ENCODE measurements at places on chromosomes 7 and 10.

DNA sequence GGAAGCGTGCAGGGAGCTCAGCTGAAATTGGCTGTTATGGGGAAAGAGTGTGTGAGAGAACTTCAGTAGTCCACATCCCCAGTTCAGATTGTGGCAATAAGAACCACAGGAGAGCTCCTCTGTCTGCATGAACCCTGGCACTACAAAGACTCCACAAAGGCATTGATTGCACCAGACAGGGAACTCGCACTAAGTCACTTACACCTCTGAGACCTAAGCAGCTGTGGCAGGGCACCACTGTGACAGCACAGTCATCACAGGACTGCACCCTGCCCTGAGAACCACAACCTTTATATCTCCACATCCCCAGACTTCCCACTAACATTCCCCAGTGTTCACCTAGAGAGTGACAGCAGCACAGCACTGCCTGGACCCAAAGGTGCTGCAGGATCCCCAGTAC is 226.8 kb downstream of the XPNPEP1 start:
- no peak for DNase-seq

- DNase-seq = no peak
These were observed 16.1 kb downstream of the CALU start for GRCh38 chr7:128755075-128755818.

- DNase-seq = no peak
These were observed 12.6 kb downstream of the FAM53B start for GRCh38 chr10:124731551-124731950.

DNA sequence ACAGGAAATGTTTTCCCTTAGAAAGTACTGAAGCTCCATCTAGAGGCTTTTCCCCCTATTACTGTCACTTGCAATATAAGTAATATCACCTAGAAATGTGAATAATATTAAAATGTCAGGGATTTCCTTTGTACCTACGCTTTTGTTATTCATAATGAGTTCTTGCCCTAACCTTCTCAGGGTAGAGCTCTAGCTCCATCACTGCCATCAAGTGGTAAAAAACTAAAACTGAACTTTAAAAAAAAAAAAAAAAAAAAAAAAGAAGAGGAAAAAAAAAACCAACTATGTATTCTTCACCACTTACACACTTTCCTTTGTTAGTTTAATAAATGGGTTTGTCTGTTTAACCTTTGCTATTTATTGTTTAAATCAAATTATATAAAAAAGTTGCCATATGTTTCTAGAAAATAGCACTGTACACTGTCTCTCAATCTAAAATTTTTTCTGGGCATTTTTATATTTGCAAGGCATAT is 49.9 kb downstream of the DNAJC1 start:
- DNase-seq = peak; percentile 11

GRCh38 chr7:24608504-24608903 is 35.3 kb downstream of the PALS2 start:
- DNase-seq = no peak

DNA sequence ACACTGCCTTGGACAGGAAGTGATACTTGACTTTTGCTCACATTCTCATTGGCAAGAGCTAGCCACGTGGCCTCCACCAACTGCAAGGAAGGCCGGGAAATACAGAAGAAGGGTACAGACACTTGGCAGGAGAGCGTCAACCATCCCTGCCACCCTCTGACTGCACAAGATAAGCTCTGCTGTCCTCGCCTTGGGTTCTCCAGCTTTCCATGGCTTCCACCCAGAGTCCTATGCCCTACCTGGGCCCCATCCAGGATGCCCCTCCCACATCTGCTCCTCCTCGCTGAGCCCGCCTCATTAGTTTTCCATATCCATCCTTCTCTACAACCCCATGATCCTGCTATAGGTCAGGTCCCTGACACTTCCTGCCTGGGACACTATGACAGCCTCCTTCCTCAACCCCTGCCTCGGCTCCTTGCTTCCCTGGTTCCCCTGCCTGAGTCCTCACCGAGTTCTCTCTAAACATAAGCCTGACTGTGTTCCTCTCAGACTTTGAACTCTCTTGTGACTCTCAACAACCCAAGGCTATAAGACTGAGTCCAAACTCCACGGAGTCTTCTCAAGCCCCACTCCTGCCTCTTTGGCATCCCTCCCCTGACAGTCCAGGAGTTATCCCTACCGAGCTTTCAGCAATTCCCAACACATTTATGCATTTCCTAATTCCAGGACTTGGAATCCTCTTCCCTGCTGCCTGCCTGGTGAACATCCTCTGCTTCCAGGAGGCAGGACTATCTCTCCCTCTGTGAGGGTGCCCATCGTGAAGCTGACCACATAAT is 23.2 kb upstream of the GDF10 start:
- no peak for DNase-seq

DNA sequence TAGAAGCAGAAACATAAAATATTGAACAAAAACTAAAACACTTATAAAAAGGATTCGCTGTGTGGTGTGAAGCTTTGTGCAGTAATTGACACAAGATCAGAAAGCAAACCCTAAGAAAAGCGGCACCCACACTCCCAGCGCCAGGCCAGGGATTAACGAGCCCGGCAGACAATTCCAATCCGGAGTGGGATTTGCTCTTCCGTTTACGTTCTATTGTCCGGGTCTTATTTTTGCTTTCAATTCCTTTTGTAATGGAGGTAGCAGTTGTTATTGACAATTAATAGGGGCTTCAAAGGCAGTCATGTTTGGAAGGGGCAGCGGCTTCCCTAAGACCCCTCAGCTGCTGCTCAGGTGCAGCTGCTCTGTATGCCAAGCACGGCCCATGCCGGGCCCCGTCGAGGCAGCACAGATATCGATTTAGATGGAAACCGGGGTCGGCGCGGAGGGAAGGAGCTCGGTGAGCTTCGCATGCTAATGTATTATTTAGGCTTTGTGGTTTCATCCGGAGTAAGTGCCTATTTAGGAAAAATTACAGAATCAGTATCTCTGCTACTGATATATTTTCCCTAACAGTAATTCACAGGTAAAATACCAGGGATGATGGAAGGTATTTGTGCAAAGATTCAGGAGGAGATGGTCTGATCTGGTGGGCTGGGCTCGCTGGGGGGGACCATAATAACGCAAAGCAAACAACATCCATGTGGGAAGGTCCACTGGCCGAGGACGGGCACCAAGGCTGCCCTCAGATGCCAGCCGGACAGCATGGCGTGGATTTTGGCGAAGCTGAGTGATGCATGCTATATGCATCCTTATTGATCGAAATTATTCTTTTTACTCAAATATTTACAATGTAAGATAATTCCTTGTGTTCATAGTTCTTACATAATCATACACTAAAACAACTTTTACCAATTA is 561.7 kb downstream of the PTPRN2 start:
- DNase-seq = no peak

- DNase-seq = no peak
These were observed 182.3 kb downstream of the NRP1 start for GRCh38 chr10:33152146-33152545.

- DNase-seq = no peak
These were observed 39.2 kb downstream of the GBF1 start for GRCh38 chr10:102284531-102284930.

GRCh38 chr10:17984056-17984455 is 32.3 kb downstream of the SLC39A12 start:
- no peak for DNase-seq

GRCh38 chr10:112706577-112706976 is 243.5 kb upstream of the TCF7L2 start:
- DNase-seq = no peak

DNA sequence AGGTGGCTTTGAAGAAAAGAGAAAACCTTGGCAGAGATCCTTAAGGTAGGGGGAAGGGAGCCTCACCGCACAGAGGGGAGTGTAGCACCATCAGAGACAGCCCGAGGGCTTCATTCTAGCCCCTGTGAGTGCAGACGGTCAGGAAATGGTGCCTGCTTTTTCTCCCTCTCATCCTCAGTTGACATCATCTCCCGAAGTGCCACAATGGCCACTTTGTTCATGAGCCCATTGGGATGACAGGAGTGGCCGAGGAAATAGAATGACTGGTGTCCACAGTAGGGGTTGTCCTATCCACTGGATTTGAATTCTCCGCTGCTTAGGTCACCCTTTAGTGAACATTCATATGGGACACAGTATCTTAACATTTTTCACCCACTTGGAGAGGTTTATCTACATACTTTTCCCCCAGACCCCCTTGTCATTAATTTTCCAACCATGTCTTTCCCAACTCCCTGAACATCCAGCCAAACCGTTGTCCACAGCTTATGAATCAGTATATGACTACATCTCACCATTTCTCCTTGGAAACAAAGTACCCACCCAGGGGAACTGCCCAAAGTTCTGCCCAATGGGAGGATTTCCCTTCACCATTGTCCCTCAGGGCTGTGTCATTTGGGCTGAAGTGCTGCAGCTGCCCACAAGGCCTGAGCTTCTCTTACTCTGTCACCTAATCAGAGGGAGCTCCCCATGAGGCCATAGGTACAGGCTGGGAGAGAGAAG is 108.8 kb downstream of the ADCY1 start:
- DNase-seq = no peak

- no peak for DNase-seq
These were observed 18.6 kb upstream of the YWHAG start for GRCh38 chr7:76377186-76377918.

DNA sequence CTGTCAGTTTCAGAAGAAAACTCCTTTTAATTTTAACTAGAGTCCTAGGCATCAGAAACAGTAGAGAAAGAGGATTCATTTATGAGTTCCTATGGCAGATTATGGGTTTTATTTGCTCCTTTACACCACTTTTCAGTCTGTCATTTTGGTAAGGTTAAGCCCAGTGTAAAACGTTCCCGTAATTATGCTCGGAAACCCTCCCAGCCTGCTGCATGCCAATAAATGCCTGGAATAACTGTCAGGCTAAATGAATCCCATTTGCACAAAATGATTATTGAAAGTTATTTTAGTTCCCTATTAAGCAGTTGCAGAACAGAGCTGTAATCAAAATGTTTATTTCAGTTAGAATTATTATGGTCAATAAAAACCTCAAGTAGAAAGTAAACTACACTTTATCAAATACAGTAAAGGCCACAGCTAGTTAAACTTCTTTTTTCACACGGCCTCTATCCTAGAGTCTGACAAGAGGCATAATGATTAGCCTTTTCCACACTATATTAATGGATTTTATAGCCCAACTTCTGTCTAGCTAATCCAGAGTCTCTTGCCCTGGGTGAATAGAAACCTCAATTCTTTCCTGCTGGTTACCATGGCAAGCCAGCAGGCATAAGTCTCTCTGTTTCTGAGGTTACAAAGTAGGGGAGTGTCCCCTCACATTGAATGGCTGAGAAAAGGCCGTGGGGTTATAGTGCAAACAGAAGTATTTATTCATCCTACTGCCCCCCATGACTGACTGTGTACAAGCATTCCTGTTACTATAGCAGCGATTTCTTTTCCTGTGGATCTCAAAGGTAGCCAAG is 80.8 kb upstream of the NPVF start:
- no peak for DNase-seq

DNA sequence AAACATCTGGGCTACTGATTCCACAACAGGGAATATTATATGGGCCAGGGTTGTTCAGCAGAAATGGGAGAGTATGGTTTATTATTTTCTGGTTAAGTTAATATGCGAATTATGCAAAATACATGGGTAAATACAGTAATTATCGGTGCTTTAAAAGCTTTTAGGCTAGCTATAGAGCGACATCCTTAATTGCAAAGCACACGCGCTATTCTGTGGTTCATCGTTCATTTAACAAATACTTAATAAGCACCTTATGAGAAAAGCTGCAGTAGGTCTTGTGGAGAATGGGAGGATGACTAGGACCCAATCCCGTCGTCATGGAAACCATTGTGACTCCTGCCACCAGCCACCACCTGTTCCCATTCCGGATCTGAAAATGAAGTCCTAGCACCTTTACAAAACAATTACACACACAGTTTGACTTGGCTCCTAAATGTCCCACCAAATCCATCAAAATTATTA is 623 bp upstream of the CEP41 start:
- no peak for DNase-seq

- no peak for DNase-seq
These were observed 5.9 kb upstream of the DHX32 start for GRCh38 chr10:125886914-125887512.

All from activated CD4-positive, alpha-beta T cell treated with anti-CD3 and anti-CD28 coated beads, Interleukin-2, Interleukin-4, amounts not matched to agents 100 ng/mL and 50 ng/mL, durations not matched to agents 16 hours and 8 hours (primary cell).